Urinary bladder (tissue), 4 donors: ENCODE measurements at places on chromosomes 7 and 10. TPM values are rescaled to one million over a fixed set of nuclear protein-coding genes. Genes with fewer than 3 reads are reported as not detected.

DNA sequence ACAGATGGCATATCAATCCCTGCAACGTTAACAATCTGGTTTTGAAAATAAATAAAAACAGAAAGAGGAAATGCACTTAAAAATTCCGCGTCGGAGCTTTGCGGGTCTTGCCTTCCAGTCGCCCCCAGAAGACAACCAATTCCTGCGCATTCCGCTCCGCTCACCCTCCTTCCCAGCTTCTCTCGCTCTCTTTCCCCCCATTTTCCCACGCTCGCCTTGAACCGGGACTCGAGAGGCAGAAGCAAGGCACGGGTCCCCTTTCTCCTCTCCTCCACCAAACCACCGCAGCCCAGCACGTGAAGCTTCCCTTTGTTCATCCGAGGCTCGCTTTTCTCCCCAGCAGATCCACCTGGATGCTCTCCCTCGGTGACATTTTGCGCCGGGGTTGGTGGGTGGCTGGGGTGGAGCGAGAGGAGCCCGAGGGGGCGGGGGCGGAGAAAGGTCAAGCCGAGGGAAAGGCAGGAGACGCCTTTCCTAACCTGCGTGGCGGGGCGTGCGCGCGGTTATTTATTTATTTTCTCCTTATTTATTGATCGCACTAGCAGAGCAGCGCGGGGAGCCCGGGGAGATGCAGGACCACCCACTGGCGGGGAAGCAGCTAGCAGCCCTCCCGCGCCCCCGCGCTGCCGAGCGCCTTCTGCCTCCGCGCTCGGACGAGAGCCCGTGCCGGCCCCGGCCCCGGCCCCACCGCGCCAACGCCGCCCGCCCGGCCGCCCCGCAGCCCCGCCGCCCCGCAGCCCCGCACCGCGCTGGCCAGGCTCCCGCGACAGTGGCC is at the start of gene KCND2:
TSS of gene KCND2 (plus strand) at position 475 of the 775 bp plus-strand sequence.
- DNase-seq: no peak

GRCh38 chr10:103941801-103942200 is 23.8 kb upstream of the STN1 start:
- DNase-seq: no peak

DNA sequence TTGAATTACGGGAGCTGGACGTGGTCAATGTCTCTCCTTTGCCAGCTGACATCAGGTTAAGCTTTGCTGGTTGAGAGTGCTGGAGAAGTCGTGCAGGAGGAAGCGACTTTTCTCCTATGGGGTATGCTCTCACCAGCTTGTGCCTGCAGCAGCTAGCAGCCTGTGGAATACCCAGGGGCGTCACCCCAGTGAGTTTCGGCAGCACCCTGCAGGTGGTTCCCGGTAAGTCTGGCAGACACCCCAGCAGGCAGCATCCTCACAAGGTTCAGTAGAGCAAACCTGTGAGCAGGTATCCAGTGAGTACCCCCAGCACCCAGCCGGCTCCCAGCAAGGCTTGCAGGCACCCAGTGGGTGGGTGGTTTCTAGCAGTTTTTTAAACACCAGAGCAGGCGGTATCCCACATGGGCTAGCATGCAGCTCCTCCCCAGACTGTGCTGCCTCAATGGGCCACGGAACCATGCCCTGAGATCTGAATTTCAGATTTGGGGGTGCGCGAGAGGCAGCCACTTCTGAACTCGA is 74.8 kb upstream of the SVIL start:
- no peak for DNase-seq

The MYPN gene
- 3.1 TPM for total RNA-seq
